ENCODE measurements at places on chromosomes 1 and 21.

GRCh38 chr1:30875916-30876315, 32.6 kb downstream of the SDC3 start:
- DNase-seq = no peak

- no peak for DNase-seq
Observed at GRCh38 chr1:63703701-63704107, 70.1 kb upstream of the ROR1 start.

GRCh38 chr1:117821382-117821755, 108.1 kb downstream of the GDAP2 start:
- no peak for DNase-seq

- no peak for DNase-seq
Observed at GRCh38 chr21:26280775-26281174, 110.2 kb upstream of the APP start.

GRCh38 chr1:240836271-240836670, 224.3 kb upstream of the GREM2 start:
- no peak for DNase-seq

DNA sequence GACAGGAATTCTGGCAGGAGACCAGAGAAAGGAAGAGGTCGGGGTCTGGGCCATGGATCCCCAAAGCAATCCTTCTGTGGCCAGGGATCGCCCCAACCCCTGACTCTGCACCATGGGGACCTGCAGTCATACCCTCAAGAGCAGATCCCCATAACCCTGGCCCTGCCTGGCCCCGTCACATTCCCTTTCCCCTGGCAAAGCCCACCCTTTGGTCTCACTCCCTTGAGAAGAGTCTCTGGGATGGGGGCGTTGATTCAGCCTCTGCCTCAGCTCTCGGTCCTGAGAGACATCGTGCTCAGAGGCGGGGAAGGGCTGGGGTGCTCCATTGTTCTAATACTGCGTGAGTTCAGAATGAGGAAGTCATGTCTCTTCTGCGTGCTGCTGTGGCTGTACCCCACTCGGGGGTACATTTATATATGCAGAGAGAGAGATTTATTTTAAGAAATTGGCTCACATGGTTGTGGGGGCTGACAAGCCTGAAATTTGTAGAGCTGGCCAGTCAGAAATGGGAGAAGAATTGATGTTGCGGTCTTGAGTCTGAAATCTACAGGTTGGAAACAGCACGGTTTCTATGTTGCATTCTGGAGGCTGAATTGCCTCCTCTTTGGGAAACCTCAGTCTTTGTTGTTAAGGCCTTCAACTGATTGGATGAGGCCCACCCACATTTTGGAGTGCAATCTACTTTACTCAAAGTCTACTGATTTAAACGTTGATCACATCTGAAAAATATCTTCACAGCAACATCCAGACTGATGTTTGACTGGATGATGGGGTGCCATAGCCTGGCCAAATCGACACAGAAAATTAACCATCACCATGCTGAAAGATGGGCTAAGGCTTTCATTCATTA, 4.2 kb upstream of the PADI2 start:
- no peak for DNase-seq

DNA sequence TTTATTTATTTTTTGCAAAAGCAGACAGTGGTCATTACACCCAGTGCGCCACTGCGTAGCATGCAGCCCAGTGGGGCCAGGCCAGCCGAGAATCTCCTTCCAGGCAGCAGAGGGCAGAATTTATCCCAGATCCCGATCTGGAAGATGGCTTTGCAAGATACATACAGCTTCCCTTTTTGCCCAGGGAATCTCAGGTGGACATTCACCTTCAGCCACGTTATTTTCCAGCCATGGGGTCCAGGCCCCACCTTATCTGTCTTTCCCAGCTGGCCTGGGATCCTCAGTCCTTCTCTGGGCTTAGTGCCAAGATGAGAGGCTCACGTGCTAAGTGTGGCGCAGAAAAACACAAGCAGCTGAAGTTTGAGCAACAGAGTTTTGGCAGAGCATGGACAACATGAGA, 123.6 kb downstream of the AJAP1 start:
- no peak for DNase-seq

- DNase-seq = no peak
Observed at GRCh38 chr1:213335084-213335483, 284.0 kb downstream of the RPS6KC1 start.

- no peak for DNase-seq
Observed at GRCh38 chr1:221157026-221157761, 278.0 kb downstream of the HLX start.

GRCh38 chr1:229300099-229300757, 29.3 kb downstream of the RAB4A start:
- no peak for DNase-seq

GRCh38 chr1:165454091-165454610, 9.2 kb upstream of the RXRG start:
- DNase-seq = no peak

GRCh38 chr1:235357485-235358373, 9.5 kb upstream of the TBCE start:
- no peak for DNase-seq

DNA sequence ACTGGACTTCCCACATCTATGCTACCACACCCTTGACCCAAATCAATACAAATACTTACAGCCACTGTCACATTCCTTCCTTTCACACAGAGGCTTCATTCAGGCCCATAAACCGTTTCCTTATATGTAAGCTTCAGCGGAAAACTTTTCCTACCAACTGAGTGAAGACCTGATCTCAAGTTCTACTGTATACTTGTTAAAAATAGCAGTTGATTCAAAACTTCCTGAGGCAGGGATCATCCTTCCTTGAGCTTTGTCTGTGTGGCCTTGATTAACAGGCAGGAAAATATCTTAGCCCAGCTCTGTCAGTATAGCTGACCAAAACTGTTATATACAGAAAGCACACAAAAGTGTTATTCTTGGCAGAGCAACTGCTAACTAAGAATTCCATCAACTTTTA, 42.7 kb downstream of the DENND2C start:
- DNase-seq = no peak

GRCh38 chr1:22749503-22749902, 38.9 kb downstream of the EPHB2 start:
- DNase-seq = no peak

GRCh38 chr1:32695098-32695904, 7.3 kb downstream of the SYNC start:
- no peak for DNase-seq

DNA sequence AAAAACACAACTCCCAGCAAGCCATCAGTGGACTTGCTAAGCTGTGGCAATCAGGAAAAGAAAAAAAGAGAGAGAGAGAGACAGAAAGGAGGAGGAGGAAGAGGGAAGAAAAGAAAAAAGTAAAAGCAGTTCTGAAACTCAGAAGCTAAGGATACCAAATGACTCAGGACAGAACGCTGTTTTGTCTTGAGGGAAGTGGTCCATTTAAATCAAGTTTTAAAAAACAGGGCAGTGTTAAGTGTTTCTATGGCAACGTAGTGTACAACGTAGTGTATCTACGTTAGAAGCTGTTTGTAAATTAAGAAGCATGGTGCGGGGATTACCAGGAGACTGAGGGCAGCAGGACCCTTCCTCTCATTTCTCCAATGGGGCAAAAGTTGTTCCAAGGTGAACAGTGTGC, 5.8 kb downstream of the ADORA3 start:
- DNase-seq = no peak

DNA sequence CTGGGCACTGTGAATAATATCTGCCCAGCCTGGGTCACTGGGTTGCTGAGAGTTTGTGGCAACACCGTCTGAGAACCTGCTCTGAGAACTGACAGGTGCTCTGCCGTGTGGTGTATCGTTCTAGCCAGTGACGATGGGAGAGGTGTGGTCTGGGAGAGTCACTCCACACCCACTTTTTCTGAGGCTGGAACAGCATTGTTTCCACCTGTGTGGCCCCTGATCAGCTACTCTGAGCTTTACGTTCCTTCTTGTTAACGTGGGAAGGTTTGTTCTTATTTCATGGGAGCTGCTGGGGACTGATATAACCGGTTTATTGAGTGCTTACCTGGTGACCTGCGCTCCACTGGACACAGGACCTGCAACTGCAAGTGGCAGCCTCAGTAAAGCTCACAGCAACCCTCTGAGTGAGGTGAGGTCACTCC, 34.8 kb upstream of the TENT5C start:
- DNase-seq = no peak

- no peak for DNase-seq
Observed at GRCh38 chr1:150890033-150890416, 3.1 kb downstream of the CTXND2 start.

GRCh38 chr1:224042557-224043118, 71.3 kb upstream of the FBXO28 start:
- no peak for DNase-seq

- DNase-seq = no peak
Observed at GRCh38 chr21:42641311-42642218, 11.9 kb upstream of the PDE9A start.

DNA sequence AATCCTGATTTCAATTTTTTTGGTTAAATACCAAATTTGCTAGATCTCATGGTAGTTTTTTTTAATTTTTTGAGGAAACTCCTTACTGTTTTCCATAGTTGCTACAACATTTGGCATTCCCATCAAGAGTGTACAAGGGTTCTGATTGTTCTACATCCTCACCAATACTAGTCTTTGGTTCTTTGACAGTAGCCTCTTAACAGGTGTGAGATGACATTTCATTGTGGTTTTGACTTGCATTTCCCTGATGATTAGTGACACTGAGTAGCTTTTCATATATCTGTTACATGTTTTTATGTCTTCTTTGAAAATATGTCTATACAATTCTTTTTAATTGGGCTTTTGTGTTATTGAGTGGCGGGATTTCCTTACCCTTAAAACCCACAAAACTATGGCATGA, 20.9 kb upstream of the RGS13 start:
- DNase-seq = no peak

DNA sequence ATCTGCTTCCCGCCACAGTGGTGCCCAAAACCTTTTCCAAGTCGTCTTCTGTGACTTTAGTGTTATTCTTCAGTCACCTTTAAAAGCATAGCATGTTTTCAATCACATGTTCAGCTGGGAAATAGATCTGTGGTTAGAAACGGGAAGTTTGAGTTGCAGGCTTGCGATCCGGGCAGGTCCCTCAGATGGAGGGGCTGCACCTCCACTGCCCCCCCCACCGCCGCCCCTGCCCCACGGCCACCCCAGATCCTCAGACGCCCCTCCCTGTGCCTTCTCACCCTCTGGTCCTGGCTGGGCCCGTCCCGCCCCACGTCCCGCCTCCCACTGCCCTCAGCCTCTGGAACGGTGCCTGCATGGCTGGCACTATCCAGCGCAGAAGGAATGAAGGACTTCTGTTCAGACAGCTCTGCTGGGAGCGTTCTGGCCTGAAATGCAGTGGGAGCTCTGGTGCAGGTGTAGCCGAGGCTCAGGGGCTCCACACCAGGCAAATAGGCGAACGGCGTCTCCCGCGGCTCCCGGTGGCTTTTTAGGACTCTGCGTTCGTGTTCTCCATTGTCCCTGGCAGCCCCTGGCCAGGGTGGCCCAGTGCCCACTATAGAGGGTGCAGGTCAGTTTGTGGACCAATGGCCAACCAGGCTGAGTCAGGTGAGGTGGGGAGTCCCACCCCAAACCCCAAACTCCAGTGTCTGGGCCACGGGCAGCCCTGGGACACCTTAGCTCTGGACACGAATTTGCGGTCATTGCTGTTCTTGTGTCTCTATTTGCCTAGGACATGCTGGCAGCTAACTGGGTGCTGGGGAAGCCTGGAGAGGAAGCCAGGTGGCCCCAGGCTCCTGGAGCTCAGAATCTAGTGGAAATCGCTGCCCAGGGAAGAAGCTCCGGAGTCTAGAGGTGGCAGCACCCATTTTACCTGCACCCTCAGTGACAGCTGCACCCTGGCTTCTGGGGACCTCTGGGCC, 67.1 kb downstream of the FAAP20 start:
- DNase-seq = no peak

DNA sequence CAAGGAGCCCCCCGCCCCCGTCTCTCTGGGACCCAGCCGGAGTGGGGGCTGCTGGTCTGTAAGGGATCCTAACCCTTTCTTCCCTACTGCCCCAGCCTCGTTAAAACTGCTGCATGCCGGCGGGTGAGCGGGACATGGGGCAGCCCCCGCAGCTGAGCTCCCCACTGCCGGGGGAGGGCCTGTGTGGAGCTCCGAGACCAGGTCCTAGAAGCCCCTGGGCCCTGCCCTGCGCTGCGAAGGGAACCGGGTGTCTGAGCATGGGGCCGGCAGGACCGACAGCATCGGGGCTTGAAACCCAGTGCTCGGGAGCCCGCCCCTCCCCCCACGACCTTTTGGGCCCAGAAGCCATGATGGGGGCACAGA, 9.2 kb upstream of the COL6A1 start:
- no peak for DNase-seq

DNA sequence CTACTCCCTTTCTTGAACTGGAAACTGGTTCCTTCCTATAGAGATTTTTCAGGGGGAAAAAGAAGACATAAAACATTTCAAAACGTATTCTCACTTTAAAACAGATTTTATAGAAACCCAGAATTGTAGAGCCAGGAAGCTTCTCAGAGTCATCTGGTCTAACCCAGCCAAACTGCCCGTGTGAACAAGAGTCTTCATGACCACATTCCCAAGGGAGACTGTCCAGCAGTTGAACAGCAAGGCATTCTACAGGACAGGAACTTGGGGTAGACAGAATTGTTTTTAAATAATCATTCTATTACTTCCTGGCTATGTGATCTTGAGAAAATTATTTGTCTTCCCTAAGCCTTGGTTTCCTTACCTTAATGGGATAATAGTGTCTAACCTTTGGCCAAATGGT, 163.5 kb upstream of the IVNS1ABP start:
- DNase-seq = no peak

- DNase-seq = no peak
Observed at GRCh38 chr1:170247751-170248521, 102.2 kb downstream of the NTMT2 start.

DNA sequence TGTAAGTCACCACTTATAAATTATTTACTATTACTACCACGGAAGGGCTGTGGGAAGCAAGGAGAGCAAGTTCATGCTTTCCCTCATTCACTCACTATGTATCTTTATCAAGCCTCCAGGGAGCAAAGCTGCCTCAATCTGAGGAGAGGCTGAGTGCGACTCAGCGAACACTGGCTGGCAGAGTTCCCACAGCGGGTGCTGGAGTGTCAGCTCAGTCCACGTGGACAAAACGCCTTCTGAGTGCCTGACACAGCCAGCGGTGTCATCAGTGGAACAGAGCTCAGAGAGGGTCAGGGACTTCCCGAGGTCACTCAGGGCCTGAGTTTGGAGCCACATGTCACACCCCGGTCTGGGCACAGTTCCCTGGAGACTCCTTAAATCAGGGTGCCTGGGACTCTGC, 16.9 kb downstream of the MATN1 start:
- DNase-seq = no peak

DNA sequence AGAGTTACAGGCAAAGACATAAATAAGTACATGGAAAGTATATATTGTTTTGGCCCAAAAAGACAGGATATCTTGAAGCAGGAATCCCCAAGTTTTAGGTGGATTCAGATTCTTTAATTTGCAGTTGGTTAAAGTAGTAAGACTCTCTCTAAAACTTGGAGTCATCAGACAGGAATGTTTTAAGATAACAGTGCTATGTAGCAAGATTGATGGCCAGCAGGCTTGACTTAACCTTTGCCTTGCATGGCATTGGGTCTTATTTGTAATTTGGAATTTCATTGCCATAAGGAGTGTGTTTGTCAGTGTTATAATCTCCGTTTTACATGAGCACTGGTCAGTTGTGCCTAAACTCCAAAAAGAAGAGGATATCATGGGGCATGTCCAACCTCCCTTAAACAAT, 727.6 kb upstream of the CHRM3 start:
- no peak for DNase-seq

- DNase-seq = peak; percentile 46
Observed at GRCh38 chr1:183185941-183186490, at the start of gene LAMC2. Gene LAMC2 (plus strand): TSS chr1:183186264. CDS start chr1:183186353, 89 bp downstream.

GRCh38 chr1:38131024-38131585, 84.5 kb upstream of the POU3F1 start:
- DNase-seq = no peak
